ENCODE measurements at places on chromosomes 1 and 21.

DNA sequence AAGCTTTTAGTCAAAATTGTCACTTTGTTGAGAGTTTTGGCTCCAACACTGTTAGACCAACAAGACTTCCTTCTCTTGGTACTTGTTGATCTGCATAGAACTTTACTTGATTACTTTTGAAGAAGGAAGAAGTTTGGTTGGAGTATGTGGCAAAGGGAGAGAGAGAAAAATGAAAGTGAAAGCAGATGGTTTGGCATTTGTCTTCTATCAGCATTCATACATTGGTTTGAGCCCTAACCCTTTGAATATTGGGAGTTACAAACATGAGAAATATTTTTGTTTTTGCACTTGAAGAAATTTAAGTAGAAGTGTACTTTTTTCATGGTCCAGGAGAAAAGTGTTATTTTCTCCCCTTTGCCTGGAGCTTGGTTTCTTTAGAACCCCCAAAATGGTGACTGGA lies 169.8 kb downstream of the ADGRL4 start:
- DNase-seq: no peak

DNA sequence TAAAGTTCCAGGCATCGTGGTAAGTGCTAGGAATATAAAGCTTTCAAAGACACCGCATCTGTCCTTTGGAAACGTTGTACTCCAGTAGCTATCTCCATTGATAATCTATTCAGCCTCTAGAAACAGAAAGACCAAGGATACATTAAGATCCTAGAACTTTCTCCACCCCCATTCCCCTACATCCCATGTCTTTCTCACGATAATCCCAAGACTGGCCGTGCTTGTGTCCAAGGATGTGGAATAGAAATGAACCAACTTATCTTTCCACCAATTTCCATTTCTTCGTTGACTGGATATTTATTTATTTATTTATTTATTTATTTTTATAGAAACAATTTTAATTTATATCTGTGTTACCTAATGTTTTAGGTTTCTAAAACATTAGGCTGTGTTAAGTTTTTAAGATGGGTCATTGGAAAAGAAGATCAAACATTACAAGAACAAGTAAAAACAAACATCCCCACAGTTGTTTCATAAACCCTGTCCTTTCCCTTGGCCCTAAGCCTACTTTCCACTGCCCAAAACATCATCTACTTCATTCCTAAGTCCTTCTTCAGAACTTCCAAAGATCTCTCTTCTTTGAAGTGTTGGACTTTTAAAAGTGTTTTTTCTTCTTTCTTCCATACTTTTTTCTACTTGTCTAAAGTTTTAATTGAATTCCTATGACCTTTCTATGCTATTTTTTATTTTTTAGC lies 39.7 kb downstream of the LRRC8C start:
- DNase-seq: no peak

DNA sequence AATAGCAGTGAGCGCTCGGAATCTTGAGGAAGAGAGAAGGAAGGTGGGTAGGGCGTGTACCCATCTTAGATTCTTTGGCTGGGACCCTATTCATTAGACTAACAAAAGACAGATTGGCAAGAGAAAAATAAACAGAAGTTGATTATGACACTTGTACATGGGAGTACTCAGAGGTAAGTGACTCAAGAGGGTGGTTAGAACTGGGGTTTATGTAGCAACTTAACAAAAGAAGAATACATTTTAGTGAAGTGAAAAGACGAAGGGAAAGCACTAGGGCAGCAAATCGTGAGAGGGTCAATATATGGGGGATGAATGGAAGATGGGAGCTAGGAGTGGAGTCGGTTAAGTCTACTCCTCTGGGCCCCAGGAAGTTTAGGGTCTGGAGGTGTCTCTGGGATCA lies 25.8 kb upstream of the RCC2 start:
- no peak for DNase-seq

DNA sequence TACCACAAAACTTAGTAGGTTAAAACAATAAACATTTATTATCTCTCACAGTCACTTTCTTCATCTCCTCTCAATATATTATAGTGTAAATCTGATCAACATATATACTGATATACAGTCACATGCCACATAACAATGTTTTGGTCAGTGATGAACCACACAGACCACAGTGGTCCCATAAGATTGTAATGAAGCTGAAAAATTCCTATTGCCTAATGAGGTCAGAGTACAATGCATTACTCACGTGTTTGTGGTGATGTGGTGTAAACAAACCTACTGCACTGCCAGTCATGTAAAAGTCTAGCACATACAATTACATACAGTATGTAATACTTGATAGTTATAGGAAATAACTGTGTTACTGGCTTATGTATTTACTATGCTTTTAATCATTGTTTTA lies 30.1 kb downstream of the OLFML3 start:
- no peak for DNase-seq

GRCh38 chr1:233197940-233198339 lies 97.6 kb downstream of the PCNX2 start:
- no peak for DNase-seq

DNA sequence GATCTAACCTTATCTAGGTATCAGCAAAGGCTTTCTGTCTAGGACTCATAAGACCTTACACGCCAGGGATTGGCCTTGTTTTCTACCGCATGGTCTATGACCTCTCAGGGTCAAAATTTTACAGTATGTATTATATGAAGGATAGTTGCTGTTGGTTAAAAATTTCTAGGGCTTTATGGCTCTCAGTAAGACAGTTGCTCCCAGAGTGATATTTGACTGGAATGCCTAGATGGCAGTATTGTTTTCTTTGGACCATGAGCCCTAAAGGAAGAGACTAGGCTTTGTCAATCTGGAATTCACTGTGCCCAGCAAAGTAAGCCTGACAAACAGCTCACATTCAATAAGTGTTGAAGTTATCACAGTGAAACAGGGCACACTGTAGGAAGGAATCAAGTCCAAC lies 37.6 kb downstream of the C1orf87 start:
- DNase-seq: no peak

DNA sequence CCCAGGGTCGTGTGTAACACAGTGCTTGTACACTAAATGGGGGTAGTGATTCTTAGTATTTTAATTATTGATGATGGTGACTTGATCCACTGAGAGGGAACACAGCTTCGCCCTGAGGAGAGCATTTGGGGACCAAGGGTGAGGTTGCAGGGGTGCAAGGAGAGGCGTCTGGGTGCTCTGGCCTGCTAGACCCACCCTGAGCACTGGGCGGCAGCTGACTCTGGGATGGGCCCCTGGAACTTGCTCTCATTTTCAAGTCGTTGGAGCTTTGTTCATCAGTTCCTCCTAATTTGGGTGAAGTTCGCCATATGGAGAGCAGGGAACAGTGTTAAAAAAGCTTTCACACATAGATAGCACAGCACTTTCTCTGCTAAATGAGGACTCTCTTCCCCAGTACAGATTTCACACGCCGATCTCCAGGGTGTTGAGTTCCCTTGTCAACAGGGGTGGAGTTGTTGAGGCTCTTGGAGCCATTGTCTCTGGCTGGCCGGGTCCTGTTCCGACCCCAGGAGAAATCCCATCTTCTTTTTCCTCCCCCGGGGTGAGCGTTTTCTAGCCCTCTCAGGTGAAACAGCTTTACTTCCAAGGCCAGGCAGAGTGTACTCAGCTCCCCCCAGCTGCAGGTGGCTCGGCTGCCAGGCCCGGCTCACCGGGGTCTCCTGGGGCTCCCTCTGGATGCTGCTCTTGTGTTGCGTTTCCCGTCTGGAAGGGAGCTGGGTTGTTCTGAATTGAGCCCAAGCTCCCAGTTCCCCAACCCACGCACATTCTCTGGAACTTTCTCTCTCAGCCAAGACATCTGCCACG lies 367.4 kb downstream of the RPS6KC1 start:
- no peak for DNase-seq

DNA sequence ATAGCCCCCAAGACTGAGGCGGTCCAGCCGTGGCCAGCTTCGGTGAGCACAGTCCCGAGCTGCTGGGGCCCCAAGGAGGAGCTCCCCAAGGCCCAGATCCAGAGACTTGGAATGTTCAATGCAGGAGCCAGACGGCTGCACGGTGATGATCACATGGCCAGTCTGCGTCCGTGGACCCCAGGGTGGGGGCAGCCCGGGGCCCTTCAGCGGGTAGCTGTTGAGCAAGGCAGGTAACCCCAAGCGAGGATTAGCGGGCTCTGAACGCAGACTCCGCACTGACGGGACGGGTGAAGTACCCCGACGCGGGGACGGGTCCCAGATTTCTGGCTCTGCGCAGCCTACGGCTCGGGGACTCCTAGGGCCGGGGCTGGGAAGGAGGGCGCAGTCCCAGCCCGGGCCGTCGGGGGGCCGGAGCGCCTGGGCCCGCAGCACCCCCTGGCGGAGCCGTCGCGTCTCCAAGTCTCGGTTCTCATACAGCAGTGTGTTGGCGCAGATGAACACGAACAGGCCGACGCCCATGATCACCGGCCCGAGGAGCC lies 2.7 kb downstream of the TMEM200B start:
- DNase-seq: peak; percentile 72

- no peak for DNase-seq
Observed at GRCh38 chr1:1836119-1836518, 54.8 kb downstream of the GNB1 start.

GRCh38 chr1:68331117-68331865 lies 99.0 kb upstream of the WLS start:
- no peak for DNase-seq

DNA sequence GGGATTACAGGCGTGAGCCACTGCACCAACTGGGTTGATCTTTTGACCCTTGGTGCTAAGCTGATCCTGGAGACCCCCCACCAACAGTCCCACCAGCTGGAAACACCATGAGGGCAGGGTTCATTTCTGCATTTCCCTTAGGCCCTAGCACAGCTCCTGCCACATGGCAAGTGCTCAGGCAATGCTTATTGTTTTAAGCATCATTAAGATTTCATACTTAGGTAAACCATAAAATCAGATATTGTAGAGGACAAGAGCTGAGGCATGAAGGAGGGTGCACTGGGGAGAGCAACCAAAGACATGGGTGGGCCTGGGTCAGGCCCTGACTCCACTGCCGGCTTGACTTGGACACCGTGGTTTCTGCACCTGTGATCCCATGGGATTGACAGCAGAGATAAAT lies 17.7 kb downstream of the CHIT1 start:
- no peak for DNase-seq

- DNase-seq: no peak
Observed at GRCh38 chr1:3482378-3482849, 27.9 kb downstream of the ARHGEF16 start.

DNA sequence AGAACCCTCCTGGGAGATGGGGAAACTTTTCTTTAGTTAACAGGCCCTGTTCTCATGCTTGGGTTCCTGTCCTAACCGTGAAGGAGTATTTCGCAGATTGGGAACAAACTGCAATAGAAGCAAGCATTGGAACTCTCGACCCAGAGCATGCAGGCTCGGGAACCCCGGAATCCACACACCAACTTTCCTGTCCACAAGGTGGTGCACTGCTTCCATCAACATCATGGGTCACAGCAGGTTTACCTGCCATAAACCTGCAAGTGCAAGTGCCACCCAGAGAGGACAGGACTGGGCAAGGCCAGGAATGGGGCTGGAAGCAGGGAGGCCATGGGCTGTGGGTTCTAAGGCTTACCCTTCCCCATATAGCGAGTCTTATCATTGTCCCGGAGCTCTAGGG lies 6.9 kb downstream of the ENO1 start:
- DNase-seq: no peak

Data from activated CD4-positive, alpha-beta T cell treated with anti-CD3 and anti-CD28 coated beads, Interleukin-2, amount 50 U/mL, for 48 hours (primary cell).